Thoracic aorta (tissue), 2 donors: ENCODE measurements at places on chromosomes 1 and 21. TPM values are rescaled to one million over a fixed set of nuclear protein-coding genes. Genes with fewer than 3 reads are reported as not detected.

The KRTAP10-3 gene
- total RNA-seq: not detected

The C1orf52 gene
- 28.7 TPM for total RNA-seq

The SH2D1B gene
- not detected for total RNA-seq

DNA sequence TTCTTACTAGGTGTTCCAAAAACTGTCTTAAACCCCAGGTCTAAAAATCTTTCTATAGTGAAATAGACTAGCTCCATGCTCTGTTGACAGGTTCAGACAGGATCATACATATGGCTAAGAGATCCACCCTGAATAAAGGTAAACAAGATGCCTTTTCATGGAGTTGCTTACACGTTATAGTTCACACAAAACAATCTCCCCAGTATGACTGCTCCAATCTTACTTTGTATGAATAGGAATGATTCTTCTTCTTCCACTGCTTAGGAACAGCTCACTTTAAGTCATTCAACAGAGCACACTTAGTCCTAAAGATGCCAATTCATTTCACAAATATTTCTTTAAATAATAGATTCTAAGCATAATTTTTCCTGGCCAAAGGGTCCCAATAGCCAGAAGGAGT is 16.0 kb downstream of the ELK4 start:
- no peak overlapping the region for H3K27ac ChIP-seq
- DNase-seq: no peak

- no peak overlapping the region for H3K27ac ChIP-seq
- no peaks in the 10 kb centered on the region for H3K36me3 ChIP-seq
- no peaks in the 10 kb centered on the region for H3K4me1 ChIP-seq
- H3K4me3 ChIP-seq: no peak overlapping the region
- no peaks in the 10 kb centered on the region for H3K27me3 ChIP-seq
Measured at GRCh38 chr1:157407917-157408525, 144.3 kb downstream of the FCRL5 start.

GRCh38 chr1:8874230-8875201 is 4.0 kb downstream of the ENO1 start:
- H3K27ac ChIP-seq: peak overlapping the region; percentile 20
- H3K4me3 ChIP-seq: peak overlapping the region; percentile 97
- peaks cover 62% of the 10 kb centered on the region for H3K4me1 ChIP-seq
- no peak for DNase-seq
- peaks cover 41% of the 10 kb centered on the region for H3K36me3 ChIP-seq
- H3K27me3 ChIP-seq: no peaks in the 10 kb centered on the region

DNA sequence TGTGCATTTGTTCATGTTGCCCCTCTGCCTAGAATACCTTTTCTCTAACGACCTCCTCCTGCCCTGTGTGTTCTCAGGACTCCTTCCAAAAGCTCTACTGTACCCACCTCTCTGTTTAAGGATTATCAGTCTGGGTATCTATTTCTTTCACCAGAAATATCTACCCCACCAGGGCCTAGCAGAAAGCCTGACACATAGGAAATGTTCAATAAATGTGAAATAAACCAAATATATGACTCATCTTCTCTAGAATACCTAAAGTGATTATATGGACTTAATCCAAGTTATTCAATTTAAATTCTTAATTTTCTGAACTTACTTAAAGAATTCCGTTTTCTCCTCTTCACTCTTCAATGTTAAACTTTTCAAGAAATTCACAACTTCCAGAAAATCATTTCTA is 27.1 kb downstream of the SCYL3 start:
- no peaks in the 10 kb centered on the region for H3K4me1 ChIP-seq
- no peaks in the 10 kb centered on the region for H3K27me3 ChIP-seq
- no peak for DNase-seq
- no peak overlapping the region for H3K4me3 ChIP-seq

DNA sequence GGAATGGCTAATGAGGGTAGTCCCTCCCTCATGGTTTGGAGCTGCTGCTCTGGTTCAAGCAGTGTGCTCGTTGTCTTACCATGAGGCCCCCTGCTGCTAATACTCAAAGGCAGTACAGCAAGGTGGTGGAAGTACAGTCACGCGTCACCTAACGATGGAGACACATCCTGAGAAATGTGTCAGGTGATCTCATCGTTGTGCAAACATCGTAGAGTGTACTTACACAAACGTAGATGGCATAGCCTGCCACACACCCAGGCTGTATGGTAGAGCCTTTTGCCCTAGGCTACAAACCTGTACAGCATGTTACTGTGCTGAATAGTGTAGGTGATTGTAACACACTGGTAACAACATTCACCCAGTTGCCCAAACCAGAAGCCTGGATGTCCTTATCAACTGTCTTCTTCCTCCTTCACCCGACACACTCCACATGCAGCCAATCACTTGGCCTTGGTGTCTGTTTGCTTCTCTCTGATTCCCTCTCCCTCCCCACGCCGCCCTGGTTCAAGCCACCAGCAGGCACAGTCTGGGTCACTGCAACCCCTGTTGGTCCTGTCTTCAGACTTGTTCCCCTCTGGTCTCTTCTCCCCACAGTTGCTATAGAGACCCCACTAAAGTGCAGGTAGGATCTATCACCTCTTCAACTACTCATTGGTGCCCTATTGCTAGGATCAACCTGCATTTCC is 6.0 kb upstream of the KCNA2 start:
- H3K36me3 ChIP-seq: no peaks in the 10 kb centered on the region
- H3K4me3 ChIP-seq: no peak overlapping the region
- DNase-seq: no peak
- peaks cover 4% of the 10 kb centered on the region for H3K4me1 ChIP-seq

DNA sequence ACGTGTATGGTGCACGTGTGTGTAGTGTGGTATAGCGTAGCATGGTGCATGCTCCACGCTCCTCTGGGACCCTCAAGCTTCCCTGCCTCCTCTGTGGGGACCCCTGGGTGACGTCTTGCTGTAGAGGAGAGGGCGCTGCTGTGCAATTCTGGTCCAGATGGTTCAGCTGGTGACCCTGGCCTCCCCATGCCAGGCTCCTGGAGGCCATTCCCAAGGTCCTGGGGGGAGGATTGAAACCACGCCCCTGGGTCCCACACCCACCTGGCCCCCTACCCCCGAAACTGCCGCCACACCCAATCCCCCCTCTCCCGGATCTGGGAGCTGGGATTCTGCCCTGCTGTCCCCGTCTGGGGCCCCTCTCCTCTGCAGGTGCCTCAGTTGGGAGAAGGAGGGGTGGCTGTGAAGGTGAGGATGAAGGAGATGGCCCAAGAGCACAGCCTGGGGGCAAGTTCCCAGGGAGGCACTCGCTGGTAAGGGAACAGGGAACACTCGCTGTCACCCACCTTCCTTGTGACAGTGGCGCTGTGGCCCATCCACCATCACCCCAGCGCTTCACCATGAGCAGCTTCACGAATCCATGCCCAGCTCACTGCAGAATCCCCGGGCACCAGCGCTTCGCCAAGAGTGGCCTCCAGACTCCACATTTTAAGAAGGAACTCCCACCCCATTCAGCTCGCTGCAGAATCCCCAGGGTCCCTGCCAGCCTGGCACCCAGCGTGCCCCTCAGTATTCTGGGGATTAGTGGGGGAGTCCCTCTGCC is 38.0 kb downstream of the WDR4 start:
- peaks cover 15% of the 10 kb centered on the region for H3K4me1 ChIP-seq
- peaks cover 7% of the 10 kb centered on the region for H3K36me3 ChIP-seq
- no peak overlapping the region for H3K27ac ChIP-seq
- no peak overlapping the region for H3K4me3 ChIP-seq
- no peak for DNase-seq
